ENCODE measurements at places on chromosomes 2 and 18.

- peak; percentile 37 for DNase-seq
Measured at GRCh38 chr2:176636401-176636800, 367.2 kb downstream of the MTX2 start.

- peak; percentile 75 for DNase-seq
Measured at GRCh38 chr2:74206180-74206688, 7.8 kb downstream of the MTHFD2 start.

- peak; percentile 37 for DNase-seq
Measured at GRCh38 chr2:120398996-120399888, 53.3 kb downstream of the INHBB start.

DNA sequence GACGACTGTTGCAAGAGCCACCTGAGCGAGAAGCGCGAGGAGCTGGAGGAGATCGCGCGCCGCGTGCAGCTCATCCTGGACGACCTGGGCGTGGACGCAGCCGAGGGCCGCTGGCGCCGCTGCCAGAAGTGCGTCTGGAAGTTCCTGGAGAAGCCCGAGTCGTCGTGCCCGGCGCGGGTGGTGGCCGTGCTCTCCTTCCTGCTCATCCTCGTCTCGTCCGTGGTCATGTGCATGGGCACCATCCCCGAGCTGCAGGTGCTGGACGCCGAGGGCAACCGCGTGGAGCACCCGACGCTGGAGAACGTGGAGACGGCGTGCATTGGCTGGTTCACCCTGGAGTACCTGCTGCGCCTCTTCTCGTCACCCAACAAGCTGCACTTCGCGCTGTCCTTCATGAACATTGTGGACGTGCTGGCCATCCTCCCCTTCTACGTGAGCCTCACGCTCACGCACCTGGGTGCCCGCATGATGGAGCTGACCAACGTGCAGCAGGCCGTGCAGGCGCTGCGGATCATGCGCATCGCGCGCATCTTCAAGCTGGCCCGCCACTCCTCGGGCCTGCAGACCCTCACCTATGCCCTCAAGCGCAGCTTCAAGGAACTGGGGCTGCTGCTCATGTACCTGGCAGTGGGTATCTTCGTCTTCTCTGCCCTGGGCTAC is 1.2 kb downstream of the KCNF1 start:
- no peak for DNase-seq

GRCh38 chr2:204654669-204655068 is 109.4 kb downstream of the PARD3B start:
- DNase-seq, result no peak

- DNase-seq, result peak; percentile 74
Measured at GRCh38 chr18:59988098-59988706, 88.4 kb downstream of the PMAIP1 start.

- peak; percentile 33 for DNase-seq
Measured at GRCh38 chr2:202307690-202308089, 42.1 kb downstream of the NOP58 start.

DNA sequence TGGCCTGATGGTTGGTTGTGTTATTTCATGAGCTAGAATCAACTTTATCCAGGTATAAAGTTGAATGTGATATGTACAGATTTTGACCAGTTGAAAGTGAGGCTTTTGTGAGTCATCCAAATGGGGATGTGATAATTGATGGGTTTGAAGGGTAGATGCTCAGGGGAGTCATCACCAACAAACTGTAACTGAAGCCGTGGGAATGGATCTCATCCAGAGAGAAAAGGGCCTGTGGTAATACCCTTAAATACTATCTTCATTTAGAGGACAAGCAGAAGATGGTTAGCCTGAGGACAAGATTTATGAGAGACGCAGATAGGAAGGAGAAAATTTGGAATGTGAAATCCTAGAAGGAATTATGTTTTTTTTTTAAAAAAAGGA is 90.5 kb upstream of the MYO3B start:
- DNase-seq, result no peak

DNA sequence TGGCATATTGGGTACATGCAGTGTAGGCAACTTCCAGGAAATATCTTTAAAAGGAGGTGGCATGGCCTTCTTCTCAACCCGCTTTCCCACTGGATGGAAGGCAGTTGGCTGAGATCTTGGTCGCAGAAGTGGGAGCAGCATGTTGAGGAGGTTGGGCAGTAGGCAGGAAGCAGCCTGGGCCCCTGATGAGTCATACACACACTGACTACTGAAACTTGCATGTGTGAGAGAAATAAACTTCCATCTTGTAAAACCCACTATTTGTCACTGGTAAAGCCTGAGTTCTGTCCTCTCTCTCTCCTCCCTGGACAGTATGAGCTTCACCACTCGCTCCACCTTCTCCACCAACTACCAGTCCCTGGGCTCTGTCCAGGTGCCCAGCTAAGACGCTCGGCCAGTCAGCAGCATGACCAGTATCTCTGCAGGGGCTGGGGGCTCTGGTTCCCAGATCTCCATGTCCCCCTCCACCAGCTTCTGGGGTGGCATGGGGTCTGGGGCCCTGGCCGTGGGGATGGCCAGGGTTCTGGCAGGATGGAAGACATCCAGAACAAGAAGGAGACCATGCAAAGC is 233.8 kb upstream of the SPRED2 start:
- peak; percentile 71 for DNase-seq

GRCh38 chr2:67652679-67653078 is 255.5 kb downstream of the ETAA1 start:
- no peak for DNase-seq

DNA sequence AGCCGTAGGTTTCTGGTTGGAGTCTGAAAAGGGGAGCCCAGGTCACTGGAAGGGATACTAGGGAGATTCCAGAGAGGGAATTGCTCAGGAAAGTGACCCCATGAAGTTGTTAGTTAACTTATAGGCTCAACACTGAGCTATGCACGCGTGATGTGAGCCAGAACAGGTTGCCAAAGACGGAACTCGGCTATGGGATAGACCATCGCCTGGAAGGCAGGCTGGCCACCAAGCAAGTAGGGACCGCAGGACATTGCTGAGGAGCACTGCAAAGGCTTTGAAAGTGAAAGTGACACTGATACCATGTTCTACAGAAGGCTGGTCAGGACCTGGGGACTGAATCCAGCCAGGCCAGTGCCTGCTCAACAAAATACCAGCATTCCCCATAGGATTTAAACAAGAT is 7.3 kb downstream of the FARP2 start:
- DNase-seq, result no peak

GRCh38 chr2:180555391-180555965 is 424.9 kb upstream of the UBE2E3 start:
- no peak for DNase-seq

DNA sequence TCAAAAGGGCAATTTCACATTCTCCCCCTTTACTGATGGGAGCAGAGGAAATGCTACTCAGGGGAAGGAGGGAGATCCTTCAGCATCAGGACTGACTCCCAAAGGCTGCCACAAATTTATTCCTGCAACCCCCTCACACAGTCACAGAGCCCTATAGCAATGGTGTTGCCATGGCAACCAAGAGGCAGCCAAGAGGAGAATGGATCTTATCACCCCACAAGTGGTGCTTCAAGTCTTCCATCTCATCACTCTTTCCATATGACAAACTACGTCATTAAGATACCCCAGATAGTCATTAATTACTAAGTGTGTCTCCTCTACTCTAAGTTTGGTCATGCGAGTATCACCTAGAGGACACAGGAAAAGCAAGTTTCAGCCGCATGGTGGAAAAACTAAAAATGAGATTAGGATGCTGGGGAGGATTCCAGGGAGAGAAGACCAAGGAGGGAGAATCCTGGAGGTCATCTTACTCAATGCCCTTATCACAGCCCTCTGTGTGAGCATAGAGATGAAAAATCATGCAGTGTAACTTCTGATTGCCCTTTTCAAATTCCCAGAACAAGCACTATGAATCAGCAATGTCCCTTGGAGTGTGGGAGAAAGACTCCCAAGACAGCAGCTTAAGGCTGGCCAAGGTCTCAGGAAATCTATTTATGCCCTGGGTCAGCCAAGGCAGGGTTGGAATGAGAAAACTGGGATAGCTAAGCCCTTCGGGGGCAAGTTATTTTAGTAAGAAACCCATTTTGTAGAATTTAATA is 885.7 kb upstream of the KLHL29 start:
- no peak for DNase-seq

DNA sequence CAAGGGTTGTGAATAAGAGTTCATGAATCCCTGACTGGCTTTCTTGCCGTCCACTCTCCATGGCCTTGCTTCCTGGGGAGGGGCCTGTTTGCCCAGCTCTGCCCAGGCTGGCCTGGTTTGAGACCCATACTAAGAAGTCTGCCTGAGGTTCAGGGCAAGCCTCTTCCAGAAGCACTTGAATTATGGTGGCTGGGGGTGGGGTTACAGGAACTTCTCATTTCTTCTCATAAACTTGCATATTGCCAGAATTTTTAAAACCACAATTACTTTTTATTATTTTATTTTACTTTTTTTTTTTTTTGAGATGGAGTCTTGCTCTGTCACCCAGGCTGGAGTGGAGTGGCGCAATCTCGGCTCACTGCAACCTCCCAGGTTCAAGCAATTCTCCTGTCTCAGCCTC is 42.0 kb downstream of the GORASP2 start:
- no peak for DNase-seq

DNA sequence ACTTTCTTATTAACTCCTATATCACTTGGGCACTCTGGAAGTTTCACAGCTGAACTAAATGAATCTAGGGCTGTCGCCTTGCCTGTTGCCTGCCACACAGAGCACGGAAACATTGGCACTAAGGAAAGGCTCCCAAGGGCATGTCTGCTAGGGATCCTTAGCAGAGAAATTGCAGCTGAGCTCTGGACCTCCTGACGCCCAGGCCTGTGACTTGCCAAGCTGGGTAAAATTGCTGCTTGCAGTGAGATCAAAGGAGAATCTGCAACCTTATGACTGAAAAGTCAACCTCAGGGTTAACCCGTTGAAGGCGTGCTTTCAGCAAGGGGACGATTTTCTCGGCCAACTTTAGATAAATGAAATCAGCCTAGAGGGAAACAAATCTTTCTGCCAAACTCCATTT is 189.8 kb downstream of the NCK2 start:
- no peak for DNase-seq

DNA sequence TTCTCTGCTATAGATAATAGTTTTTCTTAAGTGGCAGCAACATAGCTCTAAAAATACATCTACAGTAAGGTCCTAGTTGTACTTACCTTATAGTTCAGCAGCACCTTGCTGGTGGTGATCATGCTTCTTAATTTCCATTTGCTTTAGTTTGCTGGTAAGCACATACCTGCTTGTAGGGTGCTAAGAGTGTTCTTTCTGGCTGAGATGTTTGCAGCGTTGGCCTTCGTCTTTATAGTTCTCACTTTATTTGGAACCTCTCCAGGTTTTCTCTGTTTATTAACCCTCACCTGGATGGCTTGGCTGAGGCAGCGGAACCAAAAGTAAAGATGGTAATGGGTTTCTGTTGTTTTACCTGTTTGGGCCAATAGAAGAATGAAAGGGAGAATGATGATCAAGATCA is 123.6 kb upstream of the EFEMP1 start:
- DNase-seq, result no peak

- no peak for DNase-seq
Measured at GRCh38 chr2:9889812-9890261, 46.6 kb downstream of the TAF1B start.

GRCh38 chr2:46888421-46888952 is 27.1 kb downstream of the MCFD2 start:
- DNase-seq, result no peak

DNA sequence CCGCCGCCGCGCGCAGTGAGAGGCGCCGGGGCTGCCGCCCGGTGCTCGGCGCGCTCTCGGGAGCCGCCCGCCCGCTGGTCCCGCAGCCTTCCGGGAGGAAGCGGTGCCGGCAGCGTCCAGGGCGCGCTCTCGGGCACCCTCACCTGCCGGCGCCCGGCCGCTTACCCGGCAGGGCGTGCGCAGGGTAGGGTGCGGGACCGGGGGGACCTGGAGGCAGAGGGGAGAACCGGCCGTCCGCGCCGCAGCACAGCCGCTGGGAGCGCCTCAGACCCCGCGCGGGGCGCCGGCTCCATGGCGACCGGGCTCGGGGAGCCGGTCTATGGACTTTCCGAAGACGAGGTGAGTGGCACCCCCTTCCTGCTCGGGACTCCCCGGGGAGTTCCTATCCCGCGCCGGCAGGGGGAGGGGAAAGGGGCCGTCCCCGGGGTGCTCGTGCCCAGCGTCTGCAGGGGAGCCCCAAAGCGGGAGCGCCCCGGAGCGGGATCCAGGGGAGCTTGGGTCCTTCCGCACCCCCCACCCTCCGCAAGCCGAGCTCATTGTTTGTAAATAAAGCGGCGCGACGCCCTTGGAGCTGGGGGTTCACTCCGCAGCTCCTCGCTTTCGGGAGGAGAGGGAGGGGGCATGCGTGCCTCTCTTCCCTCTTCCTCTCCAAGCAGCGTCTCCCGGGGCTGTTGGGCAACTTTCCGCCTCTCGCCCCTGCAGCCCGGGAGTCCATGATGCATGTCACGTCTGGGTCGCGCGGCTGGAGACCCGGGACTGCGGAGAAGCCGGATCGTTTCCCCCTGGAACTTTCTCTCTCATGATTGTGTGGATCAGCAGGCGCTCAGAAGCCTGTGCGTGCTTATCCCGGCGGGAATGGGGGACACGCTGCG is 580 bp downstream of the NEDD4L start:
- DNase-seq, result peak; percentile 47

DNA sequence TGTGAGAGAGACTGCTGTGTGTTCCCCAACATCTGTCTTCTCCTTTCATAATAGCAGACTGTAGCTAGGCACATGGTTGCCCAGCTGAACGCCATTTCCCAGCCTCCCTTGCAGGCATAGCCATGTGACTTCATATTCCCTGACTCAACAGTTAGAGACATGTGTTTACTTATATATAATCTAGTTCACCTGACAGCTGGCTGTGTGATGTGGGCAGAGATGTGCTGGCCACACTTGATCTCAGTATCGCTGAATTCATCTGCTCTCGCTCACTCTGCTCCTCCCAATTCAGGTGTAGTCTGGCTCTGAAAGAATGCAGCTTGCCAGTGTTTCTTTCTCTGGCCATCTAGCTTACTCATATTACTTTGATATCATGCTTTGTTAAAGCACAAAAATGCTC is 52.3 kb upstream of the SEC11C start:
- peak; percentile 6 for DNase-seq

GRCh38 chr2:191933307-191934105 is 86.6 kb upstream of the CAVIN2 start:
- peak; percentile 49 for DNase-seq

GRCh38 chr18:25392192-25392591 is 40.2 kb upstream of the ZNF521 start:
- DNase-seq, result no peak

DNA sequence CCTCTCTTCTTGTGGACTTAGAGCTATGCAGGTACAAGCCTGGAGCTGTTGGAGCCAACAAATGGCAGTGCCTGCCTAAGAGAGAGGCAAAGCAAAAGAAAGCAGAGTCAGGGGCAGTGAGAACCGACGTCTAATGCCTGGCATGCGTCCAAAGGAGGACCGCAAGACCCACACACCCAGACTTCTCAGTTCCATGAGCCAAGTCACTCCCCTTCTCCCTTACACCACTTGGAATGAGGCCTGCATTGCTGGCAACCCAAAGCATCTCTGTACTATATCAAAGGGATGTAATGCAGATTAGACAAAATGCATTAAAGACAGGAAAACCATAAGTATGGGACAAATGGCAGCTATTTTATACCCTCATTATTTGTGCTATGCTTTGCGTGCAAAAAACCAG is 49.9 kb upstream of the RNU4ATAC start:
- DNase-seq, result no peak

- DNase-seq, result no peak
Measured at GRCh38 chr2:73919596-73920228, 7.0 kb upstream of the DGUOK start.

- DNase-seq, result no peak
Measured at GRCh38 chr2:45373534-45373933, 237.5 kb downstream of the SRBD1 start.
